A549 treated with ZK216348 at 1 μM for 4 hours (cell line): ENCODE measurements at places on chromosomes 7 and 10. TPM values are rescaled to one million over a fixed set of nuclear protein-coding genes. Genes with fewer than 3 reads are reported as not detected.

Gene PRSS1
- not detected in 5 replicates for total RNA-seq

Gene UCN3
- total RNA-seq: not detected in 5 replicates

Gene SFRP5
- 1.5 to 2.4 TPM (median 1.9 TPM) in 5 replicates for total RNA-seq

Gene CDC14C
- total RNA-seq: not detected in 5 replicates

Gene FAM25C
- total RNA-seq: 1.5 to 4.0 TPM (median 2.4 TPM) in 3 of 5 replicates, not detected in the others

Gene FAM20C
- 29.5 to 48.7 TPM (median 45.5 TPM) in 5 replicates for total RNA-seq

Gene PON3
- total RNA-seq: 33.5 to 45.3 TPM (median 34.6 TPM) in 5 replicates

Gene EBF3
- total RNA-seq: 0.11 to 0.20 TPM (median 0.14 TPM) in 5 replicates

Gene TRIM4
- 23.0 to 34.7 TPM (median 27.0 TPM) in 5 replicates for total RNA-seq

Gene VAX1
- total RNA-seq: 1.3 to 1.6 TPM (median 1.4 TPM) in 5 replicates

Gene A1CF
- 0.07 to 0.25 TPM (median 0.08 TPM) in 3 of 5 replicates, not detected in the others for total RNA-seq

Gene ZNF487
- 3.2 to 7.1 TPM (median 6.9 TPM) in 5 replicates for total RNA-seq

Gene RABGEF1
- 20.6 to 34.0 TPM (median 23.4 TPM) in 5 replicates for total RNA-seq

Gene TDRD1
- total RNA-seq: not detected in 5 replicates

Gene HOXA1
- total RNA-seq: 2.7 to 4.7 TPM (median 3.8 TPM) in 5 replicates

Gene ACTL6B
- total RNA-seq: not detected in 5 replicates

Gene AP3M1
- 27.5 to 36.1 TPM (median 33.6 TPM) in 5 replicates for total RNA-seq

Gene LRRN3
- 0.04 TPM in 1 of 5 replicates, not detected in the others for total RNA-seq

Gene SORBS1
- 0.52 to 0.71 TPM (median 0.60 TPM) in 5 replicates for total RNA-seq

Gene TLX1
- not detected in 5 replicates for total RNA-seq

Gene CYP3A4
- not detected in 5 replicates for total RNA-seq

Gene TSPAN12
- 0.52 to 1.1 TPM (median 0.91 TPM) in 5 replicates for total RNA-seq

Gene CARD11
- total RNA-seq: 1.2 to 2.5 TPM (median 1.6 TPM) in 5 replicates

Gene NDUFB8
- total RNA-seq: 233 to 319 TPM (median 265 TPM) in 5 replicates

Gene GARIN1A
- 0.52 to 1.2 TPM (median 0.75 TPM) in 5 replicates for total RNA-seq

Gene C10orf62
- total RNA-seq: 0.15 TPM in 1 of 5 replicates, not detected in the others

Gene TAC1
- not detected in 5 replicates for total RNA-seq

Gene TWIST1
- 2.2 to 3.9 TPM (median 3.4 TPM) in 5 replicates for total RNA-seq

Gene SLC26A5
- not detected in 5 replicates for total RNA-seq

Gene PNLIP
- not detected in 5 replicates for total RNA-seq

Gene NPC1L1
- 0.06 to 0.14 TPM (median 0.08 TPM) in 5 replicates for total RNA-seq

Gene NCF1
- 0.28 TPM in 1 of 5 replicates, not detected in the others for total RNA-seq

Gene KIAA1217
- 1.4 to 2.1 TPM (median 1.9 TPM) in 5 replicates for total RNA-seq

Gene ANKRD61
- 0.22 to 0.92 TPM (median 0.70 TPM) in 5 replicates for total RNA-seq

Gene WDR86
- total RNA-seq: 0.13 to 0.23 TPM (median 0.18 TPM) in 3 of 5 replicates, not detected in the others

Gene MMD2
- not detected in 5 replicates for total RNA-seq

Gene RELN
- total RNA-seq: 0.01 TPM in 1 of 5 replicates, not detected in the others

Gene STK31
- total RNA-seq: 0.55 to 1.2 TPM (median 0.66 TPM) in 5 replicates

Gene ZNF800
- 8.3 to 12.2 TPM (median 10.9 TPM) in 5 replicates for total RNA-seq
